ENCODE measurements at places on chromosomes 2 and 18.

- no peak for DNase-seq
Measured at GRCh38 chr2:150605664-150606063, 118.2 kb upstream of the RND3 start.

- no peak for DNase-seq
Measured at GRCh38 chr2:72494392-72494791, 331.4 kb downstream of the EXOC6B start.

- no peak for DNase-seq
Measured at GRCh38 chr2:23381084-23381483, 3.9 kb upstream of the KLHL29 start.

GRCh38 chr18:41745166-41746049 is 209.6 kb upstream of the PIK3C3 start:
- DNase-seq: no peak

- no peak for DNase-seq
Measured at GRCh38 chr2:144493027-144493809, 26.7 kb downstream of the ZEB2 start.

All from stimulated activated CD8-positive, alpha-beta memory T cell treated with anti-CD3 and anti-CD28 coated beads, Interleukin-7, amount 100 ng/mL, for 24 hours (primary cell).